ENCODE measurements at places on chromosomes 5 and 9.
A peak's percentile ranks its signal among the peaks of the same experiment; 100 is the strongest.

DNA sequence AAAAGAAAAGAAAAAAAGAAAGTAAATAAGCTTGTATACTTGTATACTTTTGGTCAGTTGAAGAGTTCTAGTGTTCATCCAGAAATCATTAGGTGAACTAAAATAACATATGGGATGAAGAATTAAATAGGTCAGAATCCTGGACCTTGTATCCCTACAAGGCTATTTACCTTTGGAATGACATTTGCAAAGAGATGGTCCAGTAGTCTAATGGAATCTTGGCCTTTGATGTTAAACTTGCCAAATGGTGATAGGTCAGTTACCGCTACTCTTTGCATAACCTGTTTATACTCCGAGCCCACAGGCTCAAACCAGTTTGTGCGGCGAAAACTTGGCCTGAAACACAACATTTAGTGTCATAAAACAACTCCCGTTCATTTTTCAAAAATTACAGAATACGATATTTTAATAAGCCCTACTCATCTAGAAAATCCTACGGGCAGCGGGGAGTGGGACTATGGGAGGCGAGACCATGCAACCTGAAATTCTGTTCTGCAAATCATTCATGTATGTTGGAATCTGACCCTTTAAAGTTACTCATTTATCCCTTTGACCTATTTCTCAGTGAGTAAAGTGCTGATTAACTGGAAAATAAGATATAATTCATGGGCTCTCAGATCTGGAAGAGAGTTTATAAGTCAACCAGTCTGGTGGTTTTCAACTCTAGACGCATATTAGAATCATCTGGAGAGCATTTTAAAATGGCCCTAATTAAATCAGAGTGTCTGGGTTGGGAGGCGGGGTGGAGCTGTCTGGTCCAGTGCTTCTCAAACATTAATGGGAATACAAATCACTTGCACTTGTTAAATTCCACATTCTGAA lies 38.6 kb downstream of the DMGDH start:
- DNase-seq, result no peak

- DNase-seq, result peak; percentile 30
Observed at GRCh38 chr5:130871346-130872086, 293.5 kb downstream of the HINT1 start.

- no peak for DNase-seq
Observed at GRCh38 chr9:109341561-109341960, 20.7 kb upstream of the EPB41L4B start.

GRCh38 chr9:30349526-30350513 lies 2034.6 kb upstream of the ACO1 start:
- no peak for DNase-seq

DNA sequence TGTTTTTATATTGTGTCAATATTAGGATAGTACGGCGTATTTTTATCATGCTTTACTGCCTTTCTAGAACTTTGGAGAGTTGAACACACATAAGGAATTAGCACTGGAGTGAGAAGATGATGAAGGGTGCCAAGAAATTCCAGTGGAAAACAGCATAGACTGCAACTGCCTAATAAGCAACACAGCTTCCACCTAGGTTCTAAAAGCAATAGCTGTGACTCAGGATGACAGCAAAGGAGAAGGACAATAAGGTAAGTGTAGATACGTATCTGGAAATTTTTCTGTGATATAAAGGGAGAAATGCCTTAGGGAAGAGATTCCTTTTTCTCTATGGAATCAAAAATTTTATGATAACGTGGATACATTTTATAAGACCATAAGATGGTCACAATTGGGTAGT lies 7.4 kb downstream of the PTPRD start:
- no peak for DNase-seq

DNA sequence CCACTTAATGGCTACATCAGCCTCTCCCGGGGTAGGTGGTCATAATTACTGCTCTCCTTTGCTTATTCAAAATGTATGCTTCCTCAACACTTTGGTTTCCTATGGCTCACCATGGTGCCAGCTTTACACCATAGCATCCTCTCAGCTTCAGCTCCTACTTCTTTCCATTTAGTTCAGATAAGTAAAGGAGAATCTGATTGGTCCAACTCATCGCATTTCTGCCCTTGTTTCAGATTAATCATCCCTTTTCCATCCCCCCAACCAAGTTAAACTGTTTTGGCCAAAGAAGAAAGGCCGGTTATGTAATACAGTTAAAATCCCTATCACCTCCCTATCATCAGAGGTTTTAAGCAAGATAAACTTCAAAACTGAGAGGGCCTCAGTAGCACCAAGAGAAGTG lies 130.5 kb downstream of the CETN3 start:
- DNase-seq, result no peak

- no peak for DNase-seq
Observed at GRCh38 chr9:125540497-125540896, 166.5 kb downstream of the MAPKAP1 start.

Data from iris pigment epithelial cell (primary cell).